ENCODE measurements at places on chromosomes 3 and 15.

- no peak for DNase-seq
These were observed 341.3 kb upstream of the DPPA4 start for GRCh38 chr3:109678600-109678999.

DNA sequence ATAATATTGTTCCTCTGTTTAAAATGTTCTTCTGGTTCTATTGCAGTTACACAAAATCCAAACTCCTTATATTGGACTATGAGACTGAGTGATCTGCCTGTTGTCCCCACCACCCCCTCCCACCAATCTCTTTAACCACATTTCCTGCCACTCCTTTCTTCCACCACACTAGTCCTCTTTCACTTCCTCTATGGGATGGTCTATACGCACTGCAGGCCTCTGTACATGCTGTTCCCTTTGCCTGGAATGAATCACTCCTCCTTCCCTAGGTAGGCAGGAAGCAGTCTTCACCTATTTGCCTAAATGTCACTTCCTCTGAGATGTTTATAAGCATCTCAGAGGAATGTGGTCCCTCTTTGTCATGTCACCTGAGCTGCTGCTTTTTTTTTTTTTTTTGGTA, 4.0 kb downstream of the MAP2K1 start:
- no peak for DNase-seq

- no peak for DNase-seq
These were observed 25.3 kb downstream of the PLA2G4D start for GRCh38 chr15:42069025-42069424.

DNA sequence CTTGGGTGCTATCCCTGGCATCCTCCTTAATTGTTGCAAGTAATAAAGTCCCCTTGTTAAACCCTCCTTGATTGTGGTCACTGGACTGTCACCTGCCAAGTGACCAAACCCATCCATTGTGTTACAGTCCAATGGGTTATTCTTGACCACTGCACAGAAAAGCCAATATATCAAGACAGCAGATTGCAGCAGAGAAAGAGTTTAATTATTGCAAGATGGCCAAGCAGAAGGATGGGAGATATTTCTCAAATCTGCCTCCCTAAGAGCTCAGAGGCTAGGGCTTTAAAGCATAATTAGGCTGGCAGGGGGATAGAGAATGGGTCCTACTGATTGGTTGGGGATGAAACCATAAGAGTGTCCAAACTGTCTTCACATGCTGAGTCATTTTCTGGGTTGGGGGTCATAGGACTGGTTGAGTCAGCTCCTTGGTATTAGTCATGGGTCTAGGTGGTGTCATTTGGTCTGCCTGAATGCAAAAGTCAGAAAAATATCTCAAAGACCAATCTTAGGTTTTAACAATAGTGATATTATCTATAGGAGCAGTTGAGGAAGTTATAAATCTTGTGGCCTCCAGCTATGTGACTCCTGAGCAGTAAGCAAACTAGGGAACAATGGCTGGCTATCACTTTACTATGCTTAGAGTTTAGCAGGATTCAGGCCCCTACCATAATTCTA, 19.1 kb upstream of the XYLB start:
- DNase-seq: no peak

- no peak for DNase-seq
These were observed 23.8 kb upstream of the GOLGA6C start for GRCh38 chr15:75234191-75234810.

GRCh38 chr15:76664895-76665294, 240.2 kb downstream of the SCAPER start:
- DNase-seq: no peak

DNA sequence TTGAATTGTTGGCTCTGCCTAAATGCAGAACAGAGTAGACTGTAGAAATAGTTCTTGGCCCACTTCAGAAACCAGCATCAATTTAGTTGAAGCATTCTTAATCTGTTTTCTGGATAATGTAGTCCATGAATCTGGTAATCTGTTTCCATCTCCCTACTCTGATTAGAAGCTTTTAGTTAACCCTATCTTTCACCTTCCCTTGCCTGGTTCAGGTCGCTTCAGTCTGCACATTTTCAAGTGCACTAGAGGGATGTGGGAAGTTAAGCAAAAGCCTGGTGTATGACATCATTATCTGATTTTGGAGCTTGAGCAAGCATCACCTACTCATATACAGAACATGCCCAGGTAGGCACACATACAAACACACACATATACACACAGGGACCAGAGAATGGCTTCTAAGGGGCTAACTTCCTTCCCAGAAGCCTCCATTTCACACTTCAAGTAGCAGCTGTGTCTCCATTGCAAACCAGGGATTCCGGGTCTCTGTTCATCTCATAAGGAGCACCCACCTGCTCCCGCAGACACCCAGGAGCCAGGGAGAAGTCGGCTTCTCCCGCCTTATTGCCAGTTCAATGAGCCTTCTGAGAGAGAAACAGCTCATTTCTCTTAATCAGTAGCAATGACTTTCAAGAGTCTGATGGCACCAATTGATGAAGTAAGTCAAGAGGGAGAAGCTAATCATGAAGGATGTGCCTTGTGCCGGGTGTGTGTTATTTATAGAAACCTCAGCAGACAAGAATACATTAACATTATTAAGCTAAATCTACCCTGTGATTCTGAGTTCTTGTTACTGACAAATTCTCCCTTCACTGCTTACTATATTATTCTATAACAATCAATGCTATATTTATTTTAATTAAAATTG, 347.9 kb upstream of the STAC start:
- DNase-seq: no peak

DNA sequence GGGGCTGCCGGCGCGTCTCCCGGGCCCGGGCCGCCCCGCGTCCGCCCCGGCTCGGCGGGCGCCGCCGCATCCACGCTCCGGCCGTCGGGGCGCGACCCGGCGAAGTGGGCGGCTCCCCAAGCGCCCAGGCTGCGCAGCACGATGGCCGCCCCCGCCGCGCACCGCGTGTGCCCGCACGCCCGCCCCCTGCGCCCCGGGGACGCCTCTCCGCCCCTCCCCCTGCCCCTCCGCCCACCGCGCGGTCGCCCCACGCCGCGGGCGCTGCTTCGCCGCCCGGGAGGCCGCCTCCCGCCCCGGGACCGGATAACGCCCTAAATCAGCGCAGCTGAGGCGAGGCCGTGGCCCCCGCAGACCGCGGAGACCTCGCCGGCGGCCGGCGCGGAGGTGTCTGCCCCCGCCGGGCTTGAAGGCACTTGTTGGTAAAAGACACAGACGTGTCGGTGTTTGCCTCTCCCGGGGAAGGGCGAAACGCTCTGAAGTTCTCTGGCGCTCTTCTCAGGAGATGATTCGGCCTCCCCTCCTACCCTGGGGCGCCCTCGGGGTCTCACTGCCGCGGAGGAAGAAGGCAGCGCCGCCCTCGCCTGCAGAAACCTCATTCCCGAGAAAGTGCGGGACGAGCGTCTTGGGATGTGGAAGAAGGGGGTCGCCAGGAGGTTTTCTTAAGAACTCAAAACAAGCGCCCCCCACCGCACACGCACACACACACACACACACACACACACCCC, at the start of gene BNC1:
TSS of gene BNC1 (minus strand) at position 106 of the 725 bp plus-strand sequence. CDS start at position 70, 36 bp downstream.
- DNase-seq: no peak

DNA sequence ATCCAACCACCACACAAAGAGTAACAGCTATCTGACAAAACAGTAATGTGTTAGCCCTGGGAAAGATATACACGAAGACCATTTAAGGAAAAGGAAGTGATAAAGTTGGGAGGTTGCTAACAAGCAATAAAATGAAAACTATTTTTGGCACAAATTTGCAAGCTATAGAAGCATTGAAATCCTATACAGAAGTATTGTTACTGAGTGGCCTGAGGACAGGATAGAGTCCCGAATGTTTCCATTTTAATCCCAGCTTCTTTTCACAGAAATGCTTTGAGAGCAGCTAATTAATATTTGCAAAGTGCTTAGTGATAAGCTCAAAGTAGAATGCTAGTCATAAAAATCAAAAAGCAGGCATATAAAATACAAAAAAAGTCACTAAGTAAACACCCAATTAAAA, 51.5 kb downstream of the RAD18 start:
- DNase-seq: no peak

GRCh38 chr15:78880813-78881212, 8.1 kb downstream of the MORF4L1 start:
- no peak for DNase-seq

DNA sequence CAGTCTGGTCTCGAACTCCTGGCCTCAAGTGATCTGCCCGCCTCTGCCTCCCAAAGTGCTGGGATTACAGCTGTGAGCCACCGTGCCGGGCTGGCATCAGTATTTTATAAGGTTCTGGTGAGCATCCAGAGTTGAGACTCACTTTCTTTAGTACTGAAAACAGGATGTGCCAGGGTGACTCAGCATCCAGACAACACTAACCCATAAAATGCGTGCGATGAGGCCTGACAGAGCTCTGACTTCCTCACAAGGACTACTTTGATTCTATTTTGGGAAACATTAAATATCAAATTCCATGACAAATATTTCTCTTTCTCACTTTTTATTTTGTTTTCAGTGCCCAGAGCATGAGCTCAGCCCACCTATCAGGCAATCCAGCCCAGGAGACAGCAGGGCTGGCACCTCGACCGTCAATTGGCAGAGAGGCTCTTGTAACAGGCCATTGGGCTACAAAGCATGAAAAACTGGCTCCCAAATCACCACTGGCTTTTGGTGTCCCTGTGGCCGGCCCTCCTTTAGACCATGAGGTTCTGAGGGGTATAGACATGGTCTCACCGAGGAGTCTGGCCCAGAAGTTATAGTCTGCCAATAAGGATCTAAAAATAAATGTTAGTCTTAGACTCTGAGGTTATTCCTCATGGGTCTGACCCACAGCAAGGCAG, 75.0 kb downstream of the FEM1B start:
- peak; percentile 7 for DNase-seq

DNA sequence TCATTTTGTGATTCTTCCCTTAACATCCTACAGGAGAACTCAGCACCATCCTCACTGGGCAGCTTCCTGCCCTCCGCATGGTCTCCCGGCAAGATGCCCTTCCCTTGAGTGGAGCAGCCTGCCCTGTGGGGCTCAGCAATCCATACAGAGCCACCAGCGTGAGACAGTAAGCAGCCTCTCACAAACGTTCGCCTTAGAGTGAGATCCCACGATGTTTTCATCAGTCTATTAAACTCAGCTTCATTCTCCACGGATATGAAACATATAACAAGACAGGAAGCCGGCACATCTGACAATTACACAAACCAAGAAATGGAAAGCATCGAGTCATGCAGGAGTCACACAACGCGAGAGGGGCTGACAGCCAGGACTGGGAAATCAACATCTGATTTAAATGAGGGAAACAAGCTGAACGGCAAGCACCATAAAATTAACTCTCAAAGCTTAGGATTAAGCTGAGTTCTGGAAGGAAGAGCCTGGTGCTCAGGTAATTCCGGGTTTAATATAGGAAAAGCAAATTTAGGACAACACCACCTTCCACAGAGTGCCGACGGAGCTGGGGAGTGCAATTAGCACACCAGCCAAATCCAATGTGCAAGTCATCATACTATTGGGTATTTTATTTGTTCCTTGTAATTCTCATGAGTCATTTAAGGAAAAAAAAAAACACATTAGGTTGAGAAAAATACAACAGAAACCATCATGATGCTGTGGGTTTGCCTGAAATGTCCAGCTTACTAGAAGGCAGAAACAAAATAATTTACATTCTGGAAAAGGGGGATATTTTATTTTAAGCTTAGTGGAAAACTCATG, 272.0 kb downstream of the OCA2 start:
- DNase-seq: no peak

GRCh38 chr3:66029443-66029842, 9.3 kb downstream of the MAGI1 start:
- no peak for DNase-seq

GRCh38 chr3:28308196-28308595, 40.3 kb upstream of the ZCWPW2 start:
- DNase-seq: no peak

GRCh38 chr15:19956124-19956796, 585.3 kb downstream of the GOLGA6L6 start:
- DNase-seq: no peak

- DNase-seq: no peak
These were observed 13.1 kb upstream of the EHD4 start for GRCh38 chr15:41985236-41986160.

GRCh38 chr3:196749125-196749524, 9.5 kb downstream of the PAK2 start:
- DNase-seq: no peak

- no peak for DNase-seq
These were observed 22.5 kb downstream of the SLC6A6 start for GRCh38 chr3:14424711-14425580.

DNA sequence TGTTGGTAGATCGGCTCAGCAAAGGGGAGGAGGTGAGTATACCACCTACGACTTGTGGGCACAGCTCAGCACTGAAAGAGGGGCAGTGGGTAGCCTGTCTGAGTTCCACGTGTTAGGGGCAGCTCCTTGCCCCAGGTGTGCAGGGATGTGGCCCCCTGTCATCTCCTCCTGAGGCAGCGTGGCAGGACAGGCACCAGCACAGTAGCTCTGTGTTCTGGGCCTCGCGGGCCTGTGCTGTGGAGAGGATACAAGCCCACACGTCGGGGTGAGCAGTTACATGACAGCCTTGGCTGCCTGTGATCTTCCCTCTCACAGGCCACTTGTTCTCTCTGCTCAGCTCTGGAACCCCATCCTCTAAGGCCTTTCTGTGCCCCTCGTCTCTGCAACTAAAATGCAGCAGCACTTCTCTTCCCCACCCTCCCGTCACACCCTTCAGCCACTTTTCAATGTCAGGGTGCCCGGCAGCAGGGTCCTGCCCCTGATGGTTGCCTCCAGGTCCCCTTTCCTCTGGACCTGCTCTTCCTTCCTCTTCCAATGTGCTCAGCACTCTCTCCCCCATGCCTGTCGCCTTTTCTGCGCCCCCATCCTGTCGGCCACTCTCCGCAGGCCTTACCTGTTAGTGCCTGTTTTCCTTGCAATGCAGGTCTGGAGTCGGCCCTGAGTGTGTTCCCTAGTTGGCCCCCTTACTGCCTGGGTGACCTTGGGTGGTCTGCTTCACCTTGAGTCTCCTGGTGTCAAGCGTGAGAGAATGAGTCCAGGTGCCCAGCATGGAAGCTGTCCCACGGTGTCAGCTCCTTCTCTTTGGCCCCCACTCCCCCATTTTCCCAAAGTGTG, 18.2 kb upstream of the CPNE9 start:
- DNase-seq: no peak

GRCh38 chr3:61401359-61401758, 150.1 kb upstream of the FHIT start:
- no peak for DNase-seq

GRCh38 chr3:17546500-17547255, 195.8 kb downstream of the TBC1D5 start:
- DNase-seq: no peak

DNA sequence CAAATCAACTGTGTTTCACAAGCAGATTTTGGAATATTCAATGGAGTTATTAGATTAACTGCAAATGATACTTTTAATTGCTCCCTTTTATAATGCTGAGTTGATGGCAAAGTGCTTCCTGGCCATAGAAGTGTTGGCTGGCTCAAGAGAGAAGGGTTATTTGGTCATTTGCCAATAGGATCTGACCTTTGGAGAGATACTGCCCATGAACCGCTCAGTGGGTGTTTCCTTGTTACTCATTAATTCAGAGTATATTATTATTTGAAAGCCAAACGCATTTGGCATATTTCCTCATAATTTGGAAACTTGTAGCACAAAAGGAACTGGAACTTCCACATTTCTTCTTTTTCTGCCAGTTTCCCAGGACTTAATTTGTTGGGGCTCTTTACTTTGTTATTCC, 234.7 kb downstream of the CDIN1 start:
- no peak for DNase-seq

GRCh38 chr3:129651435-129652202, 45.1 kb upstream of the PLXND1 start:
- DNase-seq: no peak

GRCh38 chr3:135991621-135992020, 26.1 kb downstream of the PPP2R3A start:
- no peak for DNase-seq
